Foreskin melanocyte (primary cell): ENCODE measurements at places on chromosomes 11 and 22.

- DNase-seq, result no peak
Measured at GRCh38 chr11:6604790-6605189, 1.2 kb downstream of the ILK start.

DNA sequence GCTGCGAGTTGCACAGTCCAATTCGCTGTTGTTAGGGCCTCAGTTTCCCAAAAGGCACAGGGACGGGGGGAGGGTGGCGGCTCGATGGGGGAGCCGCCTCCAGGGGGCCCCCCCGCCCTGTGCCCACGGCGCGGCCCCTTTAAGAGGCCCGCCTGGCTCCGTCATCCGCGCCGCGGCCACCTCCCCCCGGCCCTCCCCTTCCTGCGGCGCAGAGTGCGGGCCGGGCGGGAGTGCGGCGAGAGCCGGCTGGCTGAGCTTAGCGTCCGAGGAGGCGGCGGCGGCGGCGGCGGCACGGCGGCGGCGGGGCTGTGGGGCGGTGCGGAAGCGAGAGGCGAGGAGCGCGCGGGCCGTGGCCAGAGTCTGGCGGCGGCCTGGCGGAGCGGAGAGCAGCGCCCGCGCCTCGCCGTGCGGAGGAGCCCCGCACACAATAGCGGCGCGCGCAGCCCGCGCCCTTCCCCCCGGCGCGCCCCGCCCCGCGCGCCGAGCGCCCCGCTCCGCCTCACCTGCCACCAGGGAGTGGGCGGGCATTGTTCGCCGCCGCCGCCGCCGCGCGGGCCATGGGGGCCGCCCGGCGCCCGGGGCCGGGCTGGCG is at the start of gene BCR:
Gene BCR (plus strand): TSS at position 209 of the 592 bp plus-strand sequence. CDS start 452 bp downstream, outside the sequence.
- DNase-seq, result peak; percentile 11

DNA sequence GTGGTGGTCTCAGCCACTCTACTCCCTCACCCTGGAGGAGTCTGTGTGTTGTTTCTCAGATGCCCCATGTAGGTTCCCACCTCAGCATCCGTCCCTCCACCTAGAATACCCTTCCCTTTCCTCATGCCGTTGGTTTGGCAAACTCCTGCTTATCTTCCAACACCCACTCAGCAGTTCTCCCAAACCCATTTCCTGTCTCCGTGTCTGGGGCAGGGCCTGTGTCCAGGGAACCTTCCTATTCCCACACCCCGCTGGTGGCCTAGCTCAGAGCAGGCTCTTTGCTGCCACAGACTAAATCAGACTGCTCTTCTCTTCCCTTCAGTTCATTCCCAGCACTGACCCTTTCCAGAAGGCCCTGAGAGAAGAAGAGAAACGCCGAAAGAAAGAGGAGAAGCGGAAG is 7.5 kb upstream of the SREBF2 start:
- DNase-seq, result no peak

DNA sequence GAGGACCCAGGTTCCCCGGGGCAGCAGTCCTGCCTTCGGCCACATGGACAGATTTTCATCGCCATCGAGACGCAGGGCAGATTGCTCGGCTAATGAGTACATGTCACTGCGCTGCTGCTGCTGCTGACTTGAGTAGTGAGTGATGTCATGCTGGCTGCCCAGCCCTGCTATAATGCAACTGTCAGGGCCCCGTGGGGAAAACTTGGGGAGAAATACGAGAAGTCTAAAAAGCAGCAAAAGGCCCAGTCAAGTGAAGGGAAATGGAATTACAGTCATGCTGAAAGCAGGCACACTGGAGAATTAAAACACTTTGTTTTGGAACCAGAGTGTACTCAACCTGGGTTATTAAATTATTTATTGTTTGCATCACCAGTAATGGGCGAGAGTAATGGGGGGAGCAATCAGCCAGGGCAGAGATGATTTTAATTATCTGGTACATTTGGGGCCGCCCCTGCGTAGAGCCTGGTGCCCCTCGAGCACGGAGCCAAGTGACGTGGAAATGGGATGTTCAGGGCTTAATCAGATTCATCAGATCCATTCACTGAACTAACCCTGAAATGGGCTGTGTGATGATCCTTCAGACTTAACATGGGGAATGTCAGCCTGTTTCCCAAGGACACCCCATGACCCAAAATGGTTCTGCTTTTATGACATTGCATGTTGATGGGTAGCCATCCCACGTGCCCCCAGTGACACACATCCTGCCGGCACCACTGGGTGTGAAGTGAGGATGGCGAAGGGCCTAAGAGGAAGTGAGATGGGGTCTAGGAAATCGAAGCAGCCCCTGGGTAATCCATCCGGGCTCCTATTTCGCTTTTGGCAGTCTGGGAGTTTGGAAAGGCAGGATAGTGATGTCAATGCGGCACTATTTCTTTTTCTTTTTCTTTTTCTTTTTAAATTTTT is 241.6 kb upstream of the CADM1 start:
- DNase-seq, result no peak

GRCh38 chr22:39517470-39517869 is 2.9 kb upstream of the ATF4 start:
- no peak for DNase-seq

DNA sequence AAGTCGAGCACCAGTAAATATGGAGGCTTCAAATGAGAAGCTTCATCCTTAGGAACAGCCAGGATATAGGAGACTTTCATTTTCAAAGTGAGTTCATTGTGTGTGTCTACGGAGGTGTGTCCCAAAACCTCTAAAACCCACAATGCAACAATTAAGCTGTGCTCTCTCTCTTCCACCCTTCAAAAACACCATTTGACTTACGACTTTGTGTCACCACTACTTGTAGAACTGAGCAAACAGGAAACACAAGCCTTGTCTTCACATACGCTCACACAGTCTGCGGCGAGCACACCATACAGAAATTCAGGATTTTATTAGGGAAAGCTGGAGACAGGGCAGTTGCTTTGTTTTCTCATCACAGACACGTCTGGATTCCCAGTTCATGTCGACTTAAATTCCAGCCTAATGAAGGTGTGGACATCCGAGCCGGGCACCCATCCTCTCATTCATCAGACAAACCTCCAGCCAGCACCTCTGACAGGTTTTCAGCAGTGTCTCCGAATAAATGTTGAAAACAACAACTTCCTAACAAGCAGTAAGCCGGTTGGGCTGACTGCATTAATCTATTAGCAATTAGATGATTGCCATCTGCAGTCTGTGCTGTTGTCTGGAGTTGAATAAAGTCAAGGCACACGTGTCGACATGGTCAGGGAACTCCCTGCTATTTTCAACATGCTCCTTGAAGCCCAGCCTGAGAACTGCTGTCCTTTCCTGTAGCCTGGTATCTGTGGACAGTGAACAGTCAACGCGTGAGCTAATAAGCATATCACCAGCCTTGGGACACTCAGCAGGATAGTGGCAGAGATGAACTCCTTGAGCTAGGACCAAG is 1411.1 kb downstream of the BRD1 start:
- DNase-seq, result no peak

DNA sequence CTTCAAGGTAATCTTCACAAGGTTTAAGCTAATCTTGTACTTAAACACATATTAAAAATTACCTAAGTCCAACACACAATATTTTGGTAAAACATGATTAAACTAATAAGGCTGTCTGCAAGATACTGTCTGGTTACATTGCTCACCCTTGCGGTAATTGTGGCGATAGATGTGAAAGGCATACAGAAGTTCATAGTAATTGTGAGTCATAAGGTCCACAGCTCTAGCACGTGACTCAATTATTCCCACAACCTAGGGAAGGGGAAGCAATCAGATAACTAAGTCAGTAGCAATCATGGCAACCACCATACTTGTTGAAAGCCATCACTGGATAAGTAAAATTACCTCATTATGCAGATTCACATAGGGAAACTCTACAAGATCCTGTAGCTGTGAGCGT is 30.5 kb upstream of the FNBP4 start:
- DNase-seq, result peak; percentile 20

DNA sequence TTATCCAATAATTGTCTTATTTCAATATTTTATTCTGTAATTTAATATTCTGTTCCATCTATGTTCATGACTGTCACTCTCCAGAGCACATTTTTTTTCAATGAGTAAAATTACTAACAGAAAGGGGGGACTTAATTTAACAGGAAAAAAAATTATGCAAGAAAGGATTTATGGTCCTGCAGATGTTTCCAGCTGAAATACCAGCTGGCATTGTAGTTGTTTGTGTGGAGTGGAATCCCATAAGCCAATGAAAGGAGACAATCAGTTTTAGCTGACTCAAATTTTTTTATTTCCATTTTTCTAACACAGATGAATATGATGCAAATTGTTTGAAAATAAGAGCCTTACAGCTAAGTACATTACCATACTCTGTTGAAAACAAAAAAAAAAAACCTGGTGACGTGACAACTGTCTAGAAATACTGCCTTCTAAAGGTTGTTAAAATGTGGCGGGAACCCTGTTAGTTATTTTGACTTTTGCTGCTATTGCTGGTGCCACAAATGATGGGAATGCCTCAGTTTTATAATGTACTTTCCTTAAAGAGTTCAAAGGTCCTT is 389.1 kb downstream of the ETS1 start:
- no peak for DNase-seq
